ENCODE measurements at places on chromosomes 16 and 17. TPM values are rescaled to one million over a fixed set of nuclear protein-coding genes. Genes with fewer than 3 reads are reported as not detected.

The MT1G gene
- 26.7 TPM for total RNA-seq

The HOXB1 gene
- total RNA-seq = not detected

The CD300LG gene
- 5.1 TPM for total RNA-seq

The CES5A gene
- total RNA-seq = not detected

The RNU2-1 gene
- total RNA-seq = 14,833 TPM
